ENCODE measurements at places on chromosomes 1 and 21. TPM values are rescaled to one million over a fixed set of nuclear protein-coding genes. Genes with fewer than 3 reads are reported as not detected.

Gene ZNF436
- 5.6 TPM for total RNA-seq

Gene RPTN
- total RNA-seq, result not detected

Gene ARTN
- total RNA-seq, result 0.18 TPM

Gene PIGC
- 33.8 TPM for total RNA-seq

Gene RIPK4
- 23.2 TPM for total RNA-seq

Gene S100A8
- not detected for total RNA-seq

Gene LDLRAD2
- total RNA-seq, result 0.15 TPM

Gene SLAMF9
- total RNA-seq, result 0.25 TPM

Gene ST6GALNAC5
- total RNA-seq, result not detected
